ENCODE measurements at places on chromosomes 1 and 21. TPM values are rescaled to one million over a fixed set of nuclear protein-coding genes. Genes with fewer than 3 reads are reported as not detected.

GRCh38 chr1:1622010-1622787 lies 6.9 kb downstream of the MIB2 start:
- H3K27me3 ChIP-seq: no peaks in the 10 kb centered on the region
- peaks cover 5% of the 10 kb centered on the region for H3K36me3 ChIP-seq
- H3K4me1 ChIP-seq: no peaks in the 10 kb centered on the region
- H3K4me3 ChIP-seq: no peak overlapping the region

DNA sequence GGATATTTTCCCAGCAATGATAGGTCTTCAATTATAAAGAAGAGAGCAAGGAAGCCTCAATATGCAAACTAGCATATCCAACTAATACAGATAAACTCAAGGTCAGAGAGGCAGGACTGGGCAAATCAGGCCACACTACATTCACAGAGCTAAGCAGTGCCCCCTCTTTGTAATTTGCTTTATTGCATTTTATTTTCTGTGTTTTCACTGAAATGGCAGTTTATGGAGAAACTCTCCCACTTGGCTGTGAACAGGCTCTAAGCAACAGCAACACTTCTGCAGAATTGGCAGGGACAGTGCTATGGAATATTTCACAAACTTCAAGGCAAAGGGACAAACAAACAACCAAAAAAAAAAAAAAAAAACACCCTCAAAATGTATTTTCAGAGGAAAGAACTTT lies 93.4 kb upstream of the SOD1 start:
- no peak overlapping the region for H3K27ac ChIP-seq
- H3K36me3 ChIP-seq: no peaks in the 10 kb centered on the region

DNA sequence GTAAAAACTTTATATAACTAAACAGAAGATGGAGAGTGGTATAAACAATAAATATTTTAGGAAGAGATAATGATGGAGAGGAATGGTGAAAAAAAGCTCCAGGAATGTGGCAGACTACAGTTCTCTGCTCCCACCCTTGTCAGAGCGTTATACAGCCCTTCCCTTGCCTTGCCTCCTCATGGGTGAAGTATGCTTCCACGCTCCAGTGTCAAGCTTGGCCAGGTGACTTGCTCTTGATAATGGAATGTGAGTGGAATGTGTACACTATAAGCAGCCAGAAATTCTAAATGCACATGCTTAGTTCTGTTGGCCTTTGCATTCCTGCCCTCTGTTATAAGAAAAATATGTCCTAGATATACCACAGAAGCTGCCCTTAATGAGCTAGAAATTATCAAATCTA lies 24.7 kb upstream of the POGK start:
- no peak for DNase-seq
- H3K36me3 ChIP-seq: no peaks in the 10 kb centered on the region
- H3K4me1 ChIP-seq: no peaks in the 10 kb centered on the region

GRCh38 chr1:19734056-19734455 lies 65.7 kb downstream of the TMCO4 start:
- no peaks in the 10 kb centered on the region for H3K4me1 ChIP-seq
- H3K36me3 ChIP-seq: no peaks in the 10 kb centered on the region
- DNase-seq: no peak
- H3K4me3 ChIP-seq: no peak overlapping the region
- no peak overlapping the region for H3K27ac ChIP-seq

- H3K4me1 ChIP-seq: no peaks in the 10 kb centered on the region
- H3K27me3 ChIP-seq: no peaks in the 10 kb centered on the region
- H3K27ac ChIP-seq: no peak overlapping the region
- H3K4me3 ChIP-seq: no peak overlapping the region
- DNase-seq: no peak
These were observed 80.8 kb downstream of the STUM start for GRCh38 chr1:226629210-226629895.

GRCh38 chr1:234114648-234115307 lies 210.3 kb downstream of the SLC35F3 start:
- H3K4me3 ChIP-seq: no peak overlapping the region
- H3K36me3 ChIP-seq: no peaks in the 10 kb centered on the region
- H3K27ac ChIP-seq: no peak overlapping the region
- H3K4me1 ChIP-seq: peaks cover 5% of the 10 kb centered on the region
- peak; percentile 58 for DNase-seq
- peaks cover 19% of the 10 kb centered on the region for H3K27me3 ChIP-seq

DNA sequence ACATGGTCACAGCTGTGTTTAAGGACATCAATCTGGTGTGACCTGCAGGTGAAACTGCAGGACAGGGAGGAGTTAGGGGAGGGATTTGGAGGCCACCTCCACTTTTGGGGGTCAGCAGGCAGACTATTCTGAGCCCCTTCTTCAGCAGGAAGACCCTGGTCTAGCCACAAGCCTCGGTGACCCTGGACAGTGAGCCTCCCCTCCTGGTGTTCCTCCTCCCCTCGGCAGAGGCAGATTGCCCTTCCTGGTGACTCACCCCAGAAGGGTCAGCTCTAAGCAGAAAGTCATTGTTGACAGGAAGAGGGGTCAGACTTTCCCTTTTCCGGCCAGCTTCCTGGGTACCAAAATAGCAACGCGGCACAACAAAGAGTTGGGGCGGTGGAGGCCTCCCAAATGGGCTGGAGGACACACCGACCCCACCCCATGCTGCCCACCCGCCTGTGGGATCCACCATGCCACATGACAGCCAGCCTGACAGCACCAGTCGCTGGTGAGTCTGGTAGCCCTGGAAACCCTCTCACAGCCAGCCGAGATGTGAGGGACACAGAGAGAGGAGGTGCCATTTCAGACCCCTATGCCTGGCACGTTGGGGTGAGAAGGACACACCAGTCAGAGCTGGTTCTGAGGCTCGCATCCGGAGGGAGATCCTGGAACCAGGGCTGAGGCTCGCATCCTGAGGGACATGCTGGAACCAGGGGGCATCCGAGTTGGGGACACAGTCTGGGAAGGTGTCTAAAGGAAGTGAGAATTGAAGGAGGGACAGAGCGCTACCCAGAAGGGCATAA lies 14.7 kb upstream of the CSF1 start:
- no peak overlapping the region for H3K4me3 ChIP-seq
- H3K36me3 ChIP-seq: no peaks in the 10 kb centered on the region
- DNase-seq: no peak
- H3K4me1 ChIP-seq: peaks cover 18% of the 10 kb centered on the region

DNA sequence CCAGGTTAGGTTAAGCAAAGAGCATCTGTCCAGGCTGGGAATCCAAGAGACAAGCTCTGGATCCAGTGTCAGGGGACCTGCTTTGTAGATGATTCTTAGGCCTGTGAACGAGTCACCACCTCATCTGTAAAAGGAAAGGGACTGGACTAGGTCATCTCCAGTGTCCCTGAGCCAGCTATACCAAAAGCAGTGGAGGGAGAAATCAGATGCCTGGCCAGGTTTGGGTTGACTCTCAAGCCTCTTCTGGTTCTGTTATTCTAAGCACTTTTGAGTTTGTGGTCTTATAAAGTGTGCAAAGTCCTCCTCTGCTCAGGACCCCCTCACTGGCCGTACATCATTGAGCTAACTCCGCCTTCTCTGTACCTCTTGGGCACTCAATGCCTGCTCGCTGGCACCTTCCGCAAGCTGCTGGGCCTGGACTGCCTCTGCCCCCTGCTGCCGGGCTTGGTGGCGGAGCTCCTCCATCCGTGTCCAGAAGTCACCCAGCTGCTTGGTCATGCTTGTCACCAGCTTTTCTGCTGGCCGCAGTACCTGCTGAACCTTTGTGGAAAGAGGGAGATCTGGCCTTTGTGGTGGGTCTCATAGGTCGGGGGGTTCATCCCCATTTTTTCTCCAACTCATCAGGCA lies 33.6 kb downstream of the CAMK1G start:
- no peaks in the 10 kb centered on the region for H3K27me3 ChIP-seq
- H3K36me3 ChIP-seq: no peaks in the 10 kb centered on the region
- H3K4me1 ChIP-seq: no peaks in the 10 kb centered on the region
- DNase-seq: no peak
- H3K27ac ChIP-seq: no peak overlapping the region
- H3K4me3 ChIP-seq: no peak overlapping the region

DNA sequence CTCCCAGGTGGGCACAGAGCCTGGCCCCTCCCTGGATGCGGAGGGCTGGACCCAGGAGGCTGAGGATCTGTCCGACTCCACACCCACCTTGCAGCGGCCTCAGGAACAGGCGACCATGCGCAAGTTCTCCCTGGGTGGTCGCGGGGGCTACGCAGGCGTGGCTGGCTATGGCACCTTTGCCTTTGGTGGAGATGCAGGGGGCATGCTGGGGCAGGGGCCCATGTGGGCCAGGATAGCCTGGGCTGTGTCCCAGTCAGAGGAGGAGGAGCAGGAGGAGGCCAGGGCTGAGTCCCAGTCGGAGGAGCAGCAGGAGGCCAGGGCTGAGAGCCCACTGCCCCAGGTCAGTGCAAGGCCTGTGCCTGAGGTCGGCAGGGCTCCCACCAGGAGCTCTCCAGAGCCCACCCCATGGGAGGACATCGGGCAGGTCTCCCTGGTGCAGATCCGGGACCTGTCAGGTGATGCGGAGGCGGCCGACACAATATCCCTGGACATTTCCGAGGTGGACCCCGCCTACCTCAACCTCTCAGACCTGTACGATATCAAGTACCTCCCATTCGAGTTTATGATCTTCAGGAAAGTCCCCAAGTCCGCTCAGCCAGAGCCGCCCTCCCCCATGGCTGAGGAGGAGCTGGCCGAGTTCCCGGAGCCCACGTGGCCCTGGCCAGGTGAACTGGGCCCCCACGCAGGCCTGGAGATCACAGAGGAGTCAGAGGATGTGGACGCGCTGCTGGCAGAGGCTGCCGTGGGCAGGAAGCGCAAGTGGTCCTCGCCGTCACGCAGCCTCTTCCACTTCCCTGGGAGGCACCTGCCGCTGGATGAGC lies 34.2 kb downstream of the TRIM11 start:
- H3K4me3 ChIP-seq: no peak overlapping the region
- H3K27me3 ChIP-seq: no peaks in the 10 kb centered on the region
- no peaks in the 10 kb centered on the region for H3K4me1 ChIP-seq
- no peaks in the 10 kb centered on the region for H3K36me3 ChIP-seq

GRCh38 chr1:21764615-21765423 lies 18.1 kb downstream of the USP48 start:
- no peak overlapping the region for H3K4me3 ChIP-seq
- H3K27ac ChIP-seq: no peak overlapping the region
- no peaks in the 10 kb centered on the region for H3K4me1 ChIP-seq
- H3K27me3 ChIP-seq: no peaks in the 10 kb centered on the region

DNA sequence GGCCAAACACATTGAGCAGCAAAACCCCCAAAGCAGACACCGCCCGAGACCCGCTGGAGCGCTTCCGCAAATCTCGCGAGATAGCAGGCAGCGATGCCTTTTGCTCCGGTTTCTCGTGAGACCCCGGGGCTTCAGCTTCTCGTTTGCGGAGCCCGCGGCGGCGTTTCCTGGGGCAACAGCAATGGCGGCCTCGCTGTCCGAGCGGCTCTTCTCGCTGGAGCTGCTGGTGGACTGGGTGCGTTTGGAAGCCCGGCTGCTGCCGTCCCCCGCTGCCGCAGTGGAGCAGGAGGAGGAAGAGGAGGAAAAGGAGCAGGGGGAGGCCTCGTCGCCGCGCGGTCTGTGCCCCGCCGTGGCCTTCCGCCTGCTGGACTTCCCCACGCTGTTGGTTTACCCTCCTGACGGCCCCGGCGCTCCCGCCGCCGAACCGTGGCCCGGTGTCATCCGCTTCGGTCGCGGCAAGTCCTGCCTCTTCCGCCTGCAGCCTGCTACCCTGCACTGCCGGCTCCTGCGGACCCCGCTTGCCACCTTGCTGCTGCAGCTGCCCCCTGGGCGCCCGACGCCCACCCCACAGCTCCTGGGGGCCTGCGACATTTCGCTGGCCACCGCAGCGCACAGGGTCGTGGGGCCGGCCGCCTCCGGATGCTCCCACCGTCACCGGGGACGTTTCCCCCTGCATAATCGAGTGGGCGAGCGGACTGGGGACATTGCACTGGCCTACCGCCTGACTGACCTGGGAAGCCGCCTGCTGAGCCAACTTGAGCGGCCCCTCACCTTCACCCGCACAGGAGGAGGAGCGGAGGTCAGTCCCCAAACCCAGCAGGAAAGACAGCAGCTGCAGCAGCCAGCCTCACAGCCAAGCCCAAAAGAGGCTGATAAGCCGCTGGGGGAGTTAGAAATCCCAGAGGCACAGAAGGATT lies at the start of gene MAP10:
TSS of gene MAP10 (plus strand) at position 148 of the 917 bp plus-strand sequence. CDS start at position 182, 34 bp downstream.
- H3K27me3 ChIP-seq: no peaks in the 10 kb centered on the region
- peak; percentile 78 for DNase-seq
- peak within 1 kb of the TSS; percentile 64 for H3K4me3 ChIP-seq
- H3K36me3 ChIP-seq: no peaks in the 10 kb centered on the region
- peaks cover 13% of the 10 kb centered on the region for H3K4me1 ChIP-seq

GRCh38 chr21:17428980-17429379 lies 83.9 kb upstream of the CXADR start:
- H3K27me3 ChIP-seq: no peaks in the 10 kb centered on the region
- H3K4me1 ChIP-seq: no peaks in the 10 kb centered on the region
- no peaks in the 10 kb centered on the region for H3K36me3 ChIP-seq

DNA sequence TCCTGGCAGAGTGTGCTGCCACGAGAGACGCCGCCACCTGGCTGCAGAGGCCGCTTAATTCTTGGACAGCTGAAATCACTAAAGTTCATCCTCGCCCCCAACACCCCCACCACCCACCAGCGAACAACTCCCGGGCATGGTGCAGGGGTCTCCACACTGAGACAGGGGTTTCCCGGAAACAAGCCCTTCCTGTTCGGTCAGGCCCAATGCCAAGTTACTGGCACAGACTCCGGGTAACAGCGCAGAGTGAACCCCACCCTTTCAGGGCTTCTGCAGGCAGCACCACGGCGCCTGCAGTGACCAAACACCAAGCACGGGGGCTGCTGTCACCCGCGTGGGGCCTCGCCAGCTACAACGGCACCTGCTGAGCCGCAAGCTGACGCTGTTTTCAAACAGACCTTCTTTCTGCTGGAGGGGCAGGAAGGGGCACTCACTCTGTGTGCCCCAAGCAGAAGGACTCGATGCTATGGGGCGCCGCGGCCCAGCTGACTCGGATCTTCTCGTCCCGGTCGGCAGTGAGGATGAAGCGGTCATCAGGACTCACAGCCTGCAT lies 17.4 kb downstream of the WDR4 start:
- no peaks in the 10 kb centered on the region for H3K4me1 ChIP-seq
- no peak overlapping the region for H3K27ac ChIP-seq
- H3K4me3 ChIP-seq: no peak overlapping the region

- DNase-seq: no peak
- H3K27ac ChIP-seq: no peak overlapping the region
- no peaks in the 10 kb centered on the region for H3K4me1 ChIP-seq
- H3K4me3 ChIP-seq: no peak overlapping the region
- no peaks in the 10 kb centered on the region for H3K36me3 ChIP-seq
These were observed 34.2 kb upstream of the GPR137B start for GRCh38 chr1:236108027-236108648.

DNA sequence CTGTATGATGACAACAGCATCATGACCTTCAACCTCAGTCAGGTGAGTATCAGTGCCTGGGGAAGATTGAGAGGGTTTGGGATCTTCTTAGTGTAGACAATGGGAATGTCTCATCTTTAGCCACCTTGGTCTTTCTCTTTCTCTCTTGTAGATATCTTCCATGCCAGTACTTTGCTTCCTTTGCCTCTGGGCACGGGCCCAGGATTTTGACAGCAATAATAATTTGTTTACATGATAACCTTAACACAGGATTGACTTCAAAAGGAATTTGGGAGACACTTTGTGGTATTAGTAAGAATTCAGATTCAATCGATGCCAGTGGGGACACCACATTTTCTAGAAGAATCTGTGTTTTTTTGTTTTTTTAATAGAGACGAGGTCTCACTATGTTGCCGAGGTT lies 12.1 kb upstream of the PIGV start:
- no peak overlapping the region for H3K4me3 ChIP-seq
- H3K27me3 ChIP-seq: no peaks in the 10 kb centered on the region
- H3K4me1 ChIP-seq: no peaks in the 10 kb centered on the region
- no peak for DNase-seq
- no peak overlapping the region for H3K27ac ChIP-seq

Gene GBP1
- total RNA-seq: 44.1 TPM

Gene ST3GAL3
- 5.4 TPM for total RNA-seq

Gene KRTAP10-8
- not detected for total RNA-seq
